ENCODE measurements at places on chromosomes 1 and 21.
A peak's percentile ranks its signal among the peaks of the same experiment; 100 is the strongest.

DNA sequence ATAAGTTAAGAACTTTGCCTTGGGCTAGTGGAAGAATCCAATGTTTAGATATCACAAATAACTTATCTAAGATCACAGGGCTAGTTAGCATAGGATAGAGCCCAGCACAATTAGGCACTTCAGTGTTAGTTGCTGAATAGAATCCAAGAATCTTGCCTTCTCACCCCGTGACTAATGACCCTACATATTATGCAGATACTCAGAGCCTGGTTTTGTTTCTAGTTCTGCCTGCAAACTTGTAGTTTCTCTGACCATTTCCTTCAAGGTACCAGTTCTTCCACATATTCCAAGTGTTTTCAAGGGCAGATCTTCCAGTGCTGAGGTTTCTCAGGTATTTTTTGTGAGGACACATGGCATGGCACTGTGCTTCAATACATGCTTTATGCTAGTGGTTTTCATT, 239.3 kb downstream of the KCNK2 start:
- DNase-seq, result no peak

DNA sequence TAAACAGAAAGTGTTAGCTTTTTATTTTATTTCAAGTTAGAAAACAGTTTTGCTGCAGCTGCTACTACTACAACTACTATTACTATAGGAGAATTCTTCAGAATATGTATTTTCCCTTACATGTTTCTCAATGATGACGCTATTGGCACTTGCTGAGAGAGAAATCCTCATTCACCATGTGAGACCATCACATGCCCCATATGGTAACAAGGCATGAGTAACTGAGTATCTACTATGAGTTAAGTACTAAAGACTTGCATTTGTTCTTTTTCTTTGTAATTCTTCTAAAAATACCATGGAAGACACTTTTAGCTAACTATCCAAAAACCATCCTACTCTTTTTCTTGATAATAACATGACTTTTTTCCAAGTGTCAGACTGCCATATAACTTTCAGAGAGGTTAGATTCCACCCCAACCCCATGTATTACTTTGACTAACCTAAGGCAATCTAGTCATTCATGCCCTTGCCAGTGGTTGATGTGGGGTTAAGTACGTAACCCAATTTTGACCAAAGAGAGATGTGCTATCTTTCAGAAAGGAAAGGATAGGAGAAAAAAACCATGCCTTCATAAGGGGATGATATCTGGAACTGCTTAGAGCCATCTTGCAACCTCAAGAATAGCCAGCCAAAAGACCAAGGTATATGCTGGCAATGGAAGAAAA, 42.9 kb downstream of the COP1 start:
- no peak for DNase-seq

DNA sequence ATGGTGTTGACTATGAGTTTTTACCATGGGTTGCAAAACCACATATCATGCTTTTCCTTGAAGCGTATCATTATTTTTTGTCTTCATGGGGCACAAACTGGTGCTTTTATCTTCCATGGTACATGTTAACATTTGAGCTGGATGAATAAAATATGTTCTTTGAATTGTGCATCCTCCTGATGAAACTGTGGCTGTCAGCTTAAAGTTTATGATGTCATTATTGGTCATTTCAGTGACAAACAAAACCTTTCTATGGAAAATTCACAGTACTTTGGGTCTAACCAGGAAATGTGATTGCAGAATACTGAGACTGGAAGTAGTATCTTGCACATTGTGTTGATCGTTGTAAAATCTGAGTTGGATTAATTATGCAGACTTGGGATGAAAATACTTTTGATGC, 291.7 kb upstream of the ZRANB2 start:
- DNase-seq, result no peak

- no peak for DNase-seq
Observed at GRCh38 chr1:228362141-228362883, 44.3 kb downstream of the TRIM11 start.

GRCh38 chr1:50929376-50929958, 30.6 kb downstream of the FAF1 start:
- DNase-seq, result peak; percentile 36

- peak; percentile 44 for DNase-seq
Observed at GRCh38 chr1:172561252-172561651, 28.3 kb downstream of the SUCO start.

DNA sequence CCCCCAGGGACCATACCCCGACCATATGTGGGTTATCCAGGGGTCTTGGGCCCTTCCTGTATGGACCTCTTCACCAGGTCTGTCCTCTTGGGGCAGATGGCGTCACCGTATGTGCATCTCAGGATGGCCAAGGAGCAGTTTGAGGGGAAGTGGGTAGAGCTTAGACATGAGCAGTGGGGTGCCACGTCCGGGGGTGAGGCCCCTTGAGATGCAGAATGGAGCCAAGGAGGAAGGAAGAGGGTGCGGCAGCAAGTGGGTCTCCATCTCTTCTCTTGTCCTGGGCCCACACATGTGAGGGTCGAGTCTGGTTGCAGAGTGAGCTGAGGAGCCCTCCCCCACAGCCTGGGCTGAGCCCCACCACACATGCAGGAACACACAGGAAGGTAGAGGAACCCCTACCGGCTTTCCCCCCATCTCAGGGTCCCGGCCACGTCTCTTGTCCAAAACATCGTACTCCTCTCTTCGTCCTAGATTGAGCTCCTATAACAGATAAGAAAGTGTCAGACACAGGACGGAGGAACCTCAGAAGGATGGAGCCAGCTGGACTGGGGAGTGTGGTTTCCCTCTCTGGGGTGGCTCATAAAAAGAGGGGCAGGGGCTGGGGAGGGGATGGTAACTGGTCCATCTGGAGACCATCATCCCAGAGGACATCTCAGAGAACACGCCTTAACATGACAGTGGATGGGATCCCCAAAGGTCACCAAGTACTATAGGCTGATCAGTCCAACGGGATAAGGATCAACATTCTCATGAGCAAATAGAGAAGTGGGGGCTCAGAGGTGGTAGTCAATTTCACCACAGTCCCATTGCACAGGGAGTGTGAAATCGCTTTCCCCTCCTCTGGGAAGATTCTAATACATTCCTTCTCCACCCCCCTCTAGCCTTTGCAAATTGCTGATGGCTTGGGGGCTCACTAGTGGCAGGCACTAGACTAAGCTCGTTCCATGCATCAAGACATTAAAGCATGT, 79.9 kb downstream of the CD247 start:
- DNase-seq, result no peak

DNA sequence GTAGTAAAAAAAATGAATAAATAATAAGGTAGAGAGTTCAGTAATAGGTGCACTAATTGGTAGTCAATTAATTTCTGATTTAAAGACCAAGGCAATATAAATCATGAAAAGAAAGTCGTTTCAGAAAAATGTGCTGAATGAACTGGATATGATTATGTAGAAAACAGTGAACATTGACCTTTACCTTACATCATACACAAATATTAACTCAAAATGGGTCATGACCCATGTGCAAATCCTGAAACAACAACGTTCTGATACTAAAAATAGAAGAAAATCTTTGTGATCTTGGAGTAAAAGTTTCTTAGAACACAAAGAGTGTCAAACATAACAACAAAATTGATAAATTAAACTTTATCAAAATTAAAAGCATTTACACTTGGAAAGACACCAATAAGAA, 39.1 kb downstream of the COL11A1 start:
- no peak for DNase-seq

DNA sequence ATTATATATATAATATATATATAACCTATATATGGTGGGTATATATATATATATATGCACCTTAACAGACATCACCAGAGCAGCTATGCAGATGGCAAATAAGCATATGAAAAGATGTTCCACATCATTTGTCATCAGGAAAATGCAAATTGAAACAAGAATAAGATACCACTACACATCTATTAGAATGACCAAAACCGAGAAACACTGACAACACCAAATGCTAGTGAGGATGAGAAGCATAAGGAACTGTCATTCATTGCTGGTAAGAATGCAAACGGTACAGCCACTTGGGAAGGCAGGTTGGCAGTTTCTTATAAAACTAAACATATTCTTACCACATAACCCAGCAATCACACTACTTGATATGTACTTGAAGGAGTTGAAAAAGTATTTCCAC, 219.8 kb upstream of the PRMT6 start:
- no peak for DNase-seq

GRCh38 chr1:25054526-25055323, 124.6 kb upstream of the RUNX3 start:
- no peak for DNase-seq

DNA sequence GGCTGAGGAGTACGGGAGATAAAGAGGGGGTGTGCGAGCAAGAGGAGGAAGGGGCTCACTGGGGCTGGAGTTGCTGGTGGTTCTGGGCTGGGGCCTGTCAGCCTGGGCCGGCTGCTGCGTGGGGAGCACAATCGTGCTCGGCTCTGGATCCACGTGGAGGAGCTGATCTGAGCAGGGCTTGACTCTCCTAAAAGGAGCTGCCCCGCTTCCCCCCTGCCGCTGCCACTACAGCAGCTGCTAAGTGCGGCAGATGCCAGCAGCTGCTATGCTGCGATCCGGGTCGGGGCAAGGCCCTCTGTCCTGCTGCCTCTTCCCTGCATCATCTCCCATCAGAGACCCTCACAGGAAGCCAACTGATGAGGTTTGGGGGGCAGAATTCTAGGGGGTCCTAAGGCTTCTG, 165.9 kb downstream of the PCBP3 start:
- no peak for DNase-seq
